ENCODE measurements at places on chromosomes 7 and 10.

- DNase-seq, result no peak
Observed at GRCh38 chr7:66905689-66906088, 15.3 kb upstream of the TMEM248 start.

GRCh38 chr10:68001000-68001399 lies 74.1 kb downstream of the HERC4 start:
- DNase-seq, result no peak

GRCh38 chr10:28463141-28463540 lies 69.8 kb upstream of the WAC start:
- no peak for DNase-seq

- peak; percentile 78 for DNase-seq
Observed at GRCh38 chr7:151110941-151111645, 24.8 kb downstream of the AGAP3 start.

GRCh38 chr10:60958892-60959601 lies 15.1 kb upstream of the RHOBTB1 start:
- no peak for DNase-seq

GRCh38 chr7:41584746-41585145 lies 118.1 kb downstream of the INHBA start:
- DNase-seq, result peak; percentile 80

DNA sequence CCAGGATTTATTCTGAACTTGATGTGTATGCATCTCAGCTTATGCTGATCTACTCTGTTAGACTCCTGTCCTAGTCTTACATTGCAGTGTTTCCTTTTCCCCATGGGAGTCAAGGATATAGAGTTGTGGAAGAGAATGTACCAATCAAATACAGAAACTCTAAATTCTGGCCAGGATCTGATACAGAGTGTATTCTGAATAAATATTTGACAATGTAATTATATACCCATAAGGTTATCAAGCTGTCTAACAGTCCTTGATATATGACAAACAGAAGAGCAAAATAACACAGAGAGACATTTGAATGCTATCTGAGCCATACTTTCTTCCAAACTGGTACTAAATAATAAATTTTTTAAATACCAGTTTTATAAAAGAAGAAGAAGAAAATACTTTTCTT lies 116.8 kb downstream of the ETV1 start:
- DNase-seq, result no peak

DNA sequence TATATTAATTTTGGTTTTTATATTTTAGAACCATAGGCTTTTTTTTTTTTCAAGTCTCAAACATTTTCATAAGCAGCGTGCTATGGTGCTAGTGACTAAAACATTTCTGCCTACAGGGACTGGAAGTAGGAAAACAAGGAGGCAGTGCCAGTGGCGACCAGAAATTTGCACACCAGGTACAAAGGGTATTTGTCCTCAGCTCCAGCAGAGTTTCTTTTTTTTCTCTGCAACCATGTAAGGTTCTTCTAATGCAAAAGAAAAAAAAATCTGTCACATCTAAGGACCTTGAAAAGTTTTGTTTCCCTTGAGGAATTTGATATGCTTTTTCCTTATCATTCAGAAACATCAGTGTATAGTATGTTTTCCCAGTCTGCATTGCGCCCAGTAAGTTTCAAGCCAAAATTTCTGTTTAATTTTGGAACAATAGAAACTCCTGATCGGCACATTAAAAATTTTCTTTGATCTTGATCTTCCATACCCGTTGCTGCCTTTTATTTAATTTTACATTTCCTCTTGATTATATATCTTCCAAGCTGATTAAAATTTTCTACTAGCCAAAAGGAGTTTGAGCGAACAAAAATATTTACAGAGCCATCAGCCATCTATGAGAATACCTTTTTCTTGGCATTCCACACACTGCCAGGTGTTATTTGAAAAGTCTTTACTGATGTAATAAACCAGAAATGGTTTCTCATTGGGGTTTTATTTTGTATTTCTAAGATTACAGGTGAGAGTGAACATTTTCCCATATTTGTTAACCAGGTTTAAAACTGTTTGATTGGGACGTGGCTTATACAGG lies 956 bp upstream of the KLHDC10 start:
- DNase-seq, result no peak

DNA sequence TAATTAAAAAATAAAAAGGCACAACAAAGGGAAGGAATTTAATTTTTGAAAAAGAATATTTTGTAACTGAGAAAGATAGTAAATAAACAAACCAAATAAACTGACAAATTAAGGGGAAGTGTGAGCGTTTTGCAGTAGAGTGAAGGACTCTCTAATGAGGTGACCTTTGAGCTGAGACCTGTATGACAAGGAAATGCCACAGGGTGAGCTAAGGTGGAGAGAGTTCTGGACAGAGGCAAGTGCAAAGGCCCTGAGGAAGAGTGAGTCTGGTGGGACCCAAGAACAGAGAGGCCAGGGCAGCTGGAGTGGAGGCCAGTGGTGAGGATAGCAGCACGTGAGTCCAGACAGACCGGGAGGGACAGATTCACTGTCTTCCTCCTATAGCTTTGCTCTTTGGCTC lies 179.4 kb downstream of the CACNB2 start:
- DNase-seq, result no peak

- no peak for DNase-seq
Observed at GRCh38 chr10:44243851-44244510, 140.9 kb downstream of the CXCL12 start.

DNA sequence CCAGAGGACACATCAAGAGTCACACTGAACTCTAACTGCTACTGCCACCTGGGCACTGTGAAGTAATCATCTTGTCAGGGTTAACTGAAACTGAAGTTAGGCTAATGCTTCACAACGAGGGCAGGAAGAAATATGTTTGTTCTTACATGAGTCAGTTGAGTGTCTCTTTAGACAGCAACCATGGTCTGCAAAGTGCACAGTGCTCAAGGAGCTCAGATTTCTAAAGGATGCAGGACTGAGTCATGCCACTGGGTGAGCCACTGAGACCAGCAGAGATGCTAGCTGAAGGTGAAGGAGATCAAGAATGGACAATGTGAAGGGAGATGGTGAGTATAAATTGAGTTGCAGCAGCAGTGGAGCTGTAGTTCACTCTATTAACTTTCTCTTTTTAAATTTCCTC lies 76.0 kb upstream of the CTTNBP2 start:
- DNase-seq, result no peak

- no peak for DNase-seq
Observed at GRCh38 chr7:131533151-131533559, 23.3 kb downstream of the PODXL start.

GRCh38 chr10:25678666-25679065 lies 255.4 kb upstream of the MYO3A start:
- DNase-seq, result no peak

DNA sequence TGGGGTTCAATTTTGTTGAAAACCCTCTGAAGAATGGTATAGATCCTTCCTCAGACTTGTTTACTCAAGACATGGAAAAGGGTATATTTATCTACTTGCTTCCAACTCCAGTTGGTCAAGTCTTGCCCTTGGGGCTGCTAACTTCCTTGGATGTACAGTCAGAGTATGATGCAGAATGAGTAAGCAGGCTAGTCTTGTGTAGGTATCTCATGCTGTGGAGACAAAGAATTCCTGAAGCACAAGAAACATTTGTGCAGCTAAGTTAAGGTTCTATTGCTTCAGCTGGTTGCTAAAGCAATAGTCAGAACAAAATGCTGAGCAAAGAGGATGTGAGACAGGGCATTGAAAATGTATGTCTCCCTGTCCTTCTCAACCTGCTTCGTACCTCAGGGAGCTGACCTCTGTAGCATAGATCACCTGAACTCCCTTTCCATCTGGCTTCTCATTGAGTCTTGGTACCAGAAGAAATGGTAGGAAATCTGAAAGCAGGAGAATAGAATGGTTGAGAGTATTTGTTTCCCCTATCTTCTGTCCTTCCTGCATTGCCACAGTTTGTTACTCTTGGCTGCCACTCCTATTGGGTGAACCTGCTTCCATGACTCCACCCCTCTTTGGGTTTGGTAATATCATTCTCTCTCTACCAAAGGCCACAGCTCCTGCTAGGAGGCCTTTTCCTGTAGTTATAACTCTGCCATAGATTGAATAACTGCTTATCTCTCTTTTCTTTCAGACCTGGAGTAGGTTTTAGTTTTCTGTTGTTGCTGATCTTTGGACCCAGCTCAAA lies 346.0 kb downstream of the PHF14 start:
- no peak for DNase-seq

- no peak for DNase-seq
Observed at GRCh38 chr10:78367751-78368150, 334.1 kb downstream of the RPS24 start.

- peak; percentile 81 for DNase-seq
Observed at GRCh38 chr7:12570534-12571461, at the start of gene SCIN. Gene SCIN, plus strand, starts transcription at chr7:12570720. Its CDS starts 67 bp downstream, at chr7:12570787.

GRCh38 chr7:137992550-137993394 lies 9.1 kb downstream of the CREB3L2 start:
- DNase-seq, result peak; percentile 40

- no peak for DNase-seq
Observed at GRCh38 chr10:5045095-5045494, 41.4 kb upstream of the AKR1C2 start.

DNA sequence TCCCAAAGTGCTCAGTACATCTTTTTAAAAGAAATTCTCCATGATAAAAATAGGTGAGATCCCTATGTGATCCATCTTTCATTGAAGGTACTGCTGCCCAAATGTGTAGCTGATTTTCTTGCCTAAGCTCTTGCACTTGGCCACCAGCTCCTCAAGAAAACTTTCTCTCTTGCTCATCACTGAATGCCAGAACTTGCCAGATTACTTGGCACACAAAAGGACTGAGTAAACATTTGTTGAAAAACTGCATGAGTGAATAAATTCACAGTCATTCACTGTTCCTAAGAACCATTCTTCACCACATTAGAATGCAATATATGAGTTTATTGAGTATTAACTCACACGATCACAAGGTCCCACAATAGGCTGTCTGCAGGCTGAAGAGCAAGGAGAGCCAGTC lies 99.9 kb downstream of the TRIL start:
- DNase-seq, result no peak

GRCh38 chr7:67438913-67439505 lies 442.4 kb downstream of the TYW1 start:
- no peak for DNase-seq

DNA sequence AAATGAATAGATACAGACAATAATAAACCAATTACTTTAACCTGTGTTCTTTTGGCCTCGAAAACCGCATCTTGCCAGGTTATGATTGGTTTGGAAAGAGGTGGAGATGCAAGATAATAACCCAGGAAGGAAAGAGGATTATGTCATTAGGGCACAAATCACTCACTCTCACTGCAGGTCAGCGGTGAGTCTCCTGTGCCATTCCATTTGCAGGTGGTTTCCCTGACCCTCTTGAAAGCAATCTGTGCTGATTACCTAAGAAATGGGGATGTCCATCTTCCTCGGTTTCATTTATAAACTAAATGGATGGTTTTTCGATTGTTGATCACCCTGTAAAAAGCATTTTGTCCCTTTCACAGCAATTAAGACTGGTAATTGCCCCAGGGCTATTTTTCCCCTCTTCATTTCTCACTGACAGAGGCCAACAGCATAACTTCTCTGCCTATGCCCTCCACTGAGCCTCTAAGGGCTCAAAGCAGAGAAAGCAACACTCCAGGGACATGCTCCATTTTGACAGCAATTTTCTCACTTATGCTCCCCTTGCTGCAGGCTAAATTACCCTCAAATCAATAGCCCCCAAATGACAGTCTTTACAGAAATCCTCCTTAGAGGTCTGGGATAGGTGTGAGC lies 257.5 kb downstream of the IPMK start:
- no peak for DNase-seq

- DNase-seq, result no peak
Observed at GRCh38 chr7:44891372-44891771, 6.0 kb upstream of the PURB start.

DNA sequence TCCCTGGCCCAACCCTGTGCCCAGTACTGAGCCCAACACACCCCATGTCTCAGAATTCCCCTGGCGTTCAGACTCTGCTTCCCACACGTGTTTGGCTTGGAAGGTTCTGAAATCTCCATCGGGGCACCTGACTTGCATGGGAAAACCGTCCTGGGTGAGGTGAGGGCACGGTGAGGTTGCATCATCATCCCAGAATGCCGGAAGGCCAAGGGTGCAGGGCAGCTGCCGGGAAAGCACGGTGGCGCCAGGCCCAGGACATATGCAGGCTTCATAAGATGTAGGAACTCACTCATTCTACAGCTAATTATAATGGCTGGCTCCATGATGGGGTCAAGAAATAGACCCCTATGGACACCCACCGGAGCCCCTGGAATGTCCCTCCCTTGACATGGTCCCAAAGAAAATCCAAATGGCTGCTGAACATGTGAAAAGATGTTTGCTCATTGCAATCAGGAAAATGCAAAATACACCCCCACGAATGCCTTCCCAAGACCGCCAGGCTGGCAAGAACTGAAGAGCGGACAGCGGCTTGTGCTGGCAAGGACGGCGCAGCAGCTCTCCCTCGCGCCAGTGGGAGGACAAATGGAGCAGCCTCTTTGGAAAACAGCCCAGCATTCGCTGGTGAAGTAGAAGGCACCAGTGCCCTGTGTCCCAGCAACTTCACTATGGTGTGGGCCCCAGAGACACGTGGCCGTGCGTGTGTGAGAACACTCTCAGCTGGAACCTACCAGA lies 2.3 kb downstream of the KNDC1 start:
- DNase-seq, result no peak

DNA sequence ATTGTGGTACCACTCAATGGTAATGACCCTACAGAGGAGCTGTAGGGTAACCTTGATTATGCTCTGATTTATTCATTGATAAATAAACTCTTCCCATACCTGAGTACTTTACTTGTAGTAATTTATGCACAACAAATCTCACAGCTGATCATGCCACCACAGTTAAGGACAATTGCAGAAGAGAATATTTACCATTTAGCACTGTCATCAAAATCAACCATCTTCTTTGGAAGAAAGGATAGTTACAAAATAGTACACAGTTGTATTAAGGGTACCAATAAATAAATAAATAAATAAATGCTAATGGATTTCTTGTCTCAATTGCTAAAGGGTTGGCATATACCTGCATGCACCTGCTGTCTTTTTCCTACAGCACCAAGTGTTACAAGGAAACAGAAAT lies 97.6 kb upstream of the PDE1C start:
- DNase-seq, result no peak

DNA sequence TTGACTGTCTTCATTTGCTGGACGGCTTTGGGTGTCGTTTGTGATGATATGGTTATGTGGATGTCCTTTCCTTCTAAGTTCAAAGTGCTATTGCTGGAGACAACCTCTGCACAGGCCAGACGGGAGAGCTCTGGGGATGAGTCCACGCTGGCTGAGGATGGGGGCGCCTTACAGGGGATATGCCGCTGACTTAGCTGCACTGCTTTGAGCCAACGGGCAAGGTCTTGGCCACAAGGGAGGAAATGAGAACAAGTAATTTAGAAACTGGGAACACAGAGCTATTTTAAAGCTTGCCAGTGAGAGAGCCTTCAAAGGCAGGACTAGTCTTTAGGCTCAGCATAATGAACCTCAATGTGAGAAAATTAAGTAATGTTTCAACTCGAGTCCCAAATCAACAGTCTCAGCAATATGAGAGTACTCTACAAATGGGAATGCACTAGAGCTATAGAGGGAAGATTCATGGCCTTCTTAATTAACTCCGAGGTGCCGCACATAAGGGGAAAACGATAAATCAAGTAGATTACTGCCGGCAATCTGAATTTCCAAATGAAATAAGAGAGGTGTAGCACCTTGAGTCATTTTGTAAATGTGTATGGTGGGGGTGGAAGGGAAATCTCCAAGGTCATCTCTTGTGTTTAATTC lies 209.3 kb downstream of the JAZF1 start:
- DNase-seq, result no peak

- DNase-seq, result no peak
Observed at GRCh38 chr10:60389413-60390025, at the start of gene ANK3. Gene ANK3, minus strand, starts transcription at chr10:60389875. Its CDS starts 337 bp downstream, at chr10:60389538.

All from suppressor macrophage (primary cell).